ENCODE measurements at places on chromosomes 3 and 15.

- DNase-seq: no peak
Observed at GRCh38 chr3:159829539-159830227, 159.0 kb upstream of the IL12A start.

DNA sequence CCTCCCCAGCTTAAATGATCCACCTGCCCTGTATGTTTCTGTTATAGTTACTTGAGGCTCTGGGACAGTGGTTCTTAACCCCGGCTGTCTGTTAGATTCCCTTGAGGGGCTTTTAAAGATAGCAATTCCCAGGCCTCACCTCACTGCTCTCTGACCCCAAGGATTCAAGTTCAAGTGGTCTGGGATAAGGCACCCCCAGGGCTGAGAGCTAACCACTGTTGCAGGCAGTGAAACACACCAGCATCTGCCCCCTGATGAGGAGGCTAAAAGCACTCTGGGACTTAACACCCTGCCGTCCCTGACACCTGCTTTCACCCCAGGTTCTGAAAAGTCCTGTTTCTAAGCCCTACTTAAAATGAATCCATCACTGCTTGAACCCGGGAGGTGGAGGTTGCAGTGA is 103.7 kb downstream of the LRRK1 start:
- peak; percentile 22 for DNase-seq

DNA sequence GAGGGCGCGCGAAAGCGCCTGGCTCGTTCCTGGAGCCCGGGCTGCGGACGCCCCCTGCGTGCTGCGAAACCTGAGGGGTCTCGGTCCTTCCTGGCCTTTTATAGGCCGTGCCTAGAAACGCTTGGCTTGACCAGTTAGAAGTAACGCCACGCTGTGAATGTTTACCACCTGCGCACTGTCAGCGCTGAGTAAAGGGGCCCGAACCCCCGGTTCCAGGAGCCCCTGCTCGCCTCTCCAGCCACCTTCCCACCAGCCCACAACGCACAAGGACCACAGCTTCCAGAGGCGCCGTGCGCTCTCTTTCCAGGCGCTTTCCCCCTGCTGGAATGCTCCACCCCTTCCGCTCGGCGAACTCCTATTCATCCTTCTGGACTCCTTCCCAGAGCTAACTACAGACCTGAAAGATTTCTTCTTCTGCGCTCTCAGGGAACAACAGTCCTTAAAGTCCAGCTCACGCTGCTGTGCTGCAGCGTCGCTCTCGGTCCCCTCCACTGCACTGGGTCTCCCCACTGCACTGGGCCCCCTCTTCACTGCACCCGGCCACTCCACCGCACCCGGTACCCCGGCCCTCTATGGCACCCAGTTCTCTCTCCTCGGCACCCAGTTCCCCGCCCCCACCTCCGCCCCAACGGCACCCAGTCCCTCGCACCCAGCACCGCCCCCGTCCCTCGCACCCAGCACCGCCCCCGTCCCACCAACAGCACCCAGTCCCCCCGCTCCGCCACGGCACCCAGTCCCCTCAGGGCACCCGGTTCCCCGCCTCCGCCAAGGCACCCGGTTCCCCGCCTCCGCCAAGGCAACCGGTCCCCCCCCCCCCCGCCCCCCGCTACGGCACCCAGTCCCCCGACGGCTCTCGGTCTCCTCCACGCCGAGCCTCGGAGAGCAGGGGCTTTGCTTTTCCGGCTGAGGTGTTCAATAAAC is 69.8 kb downstream of the SQOR start:
- DNase-seq: peak; percentile 62

DNA sequence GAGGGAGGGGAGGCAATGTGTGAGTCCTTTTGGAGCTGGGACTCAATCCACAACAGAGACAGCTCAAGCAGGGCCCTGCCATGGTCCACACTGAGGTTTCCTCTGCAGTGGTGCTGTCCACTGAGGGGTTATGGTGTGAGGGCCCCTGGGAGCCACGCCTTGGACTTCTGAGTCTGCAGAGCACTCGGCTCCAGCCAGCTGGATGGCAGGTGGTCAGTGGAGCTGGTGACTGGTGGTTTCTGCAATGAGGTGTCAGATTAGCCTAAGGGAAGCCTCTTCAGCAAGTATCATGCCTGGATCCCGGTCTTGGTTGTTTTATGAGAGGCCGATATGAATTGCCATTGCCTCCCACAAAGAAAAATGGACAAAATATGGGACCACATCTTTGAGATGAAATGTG is 21.7 kb downstream of the LSM3 start:
- no peak for DNase-seq
